ENCODE measurements at places on chromosomes 5 and 9.

DNA sequence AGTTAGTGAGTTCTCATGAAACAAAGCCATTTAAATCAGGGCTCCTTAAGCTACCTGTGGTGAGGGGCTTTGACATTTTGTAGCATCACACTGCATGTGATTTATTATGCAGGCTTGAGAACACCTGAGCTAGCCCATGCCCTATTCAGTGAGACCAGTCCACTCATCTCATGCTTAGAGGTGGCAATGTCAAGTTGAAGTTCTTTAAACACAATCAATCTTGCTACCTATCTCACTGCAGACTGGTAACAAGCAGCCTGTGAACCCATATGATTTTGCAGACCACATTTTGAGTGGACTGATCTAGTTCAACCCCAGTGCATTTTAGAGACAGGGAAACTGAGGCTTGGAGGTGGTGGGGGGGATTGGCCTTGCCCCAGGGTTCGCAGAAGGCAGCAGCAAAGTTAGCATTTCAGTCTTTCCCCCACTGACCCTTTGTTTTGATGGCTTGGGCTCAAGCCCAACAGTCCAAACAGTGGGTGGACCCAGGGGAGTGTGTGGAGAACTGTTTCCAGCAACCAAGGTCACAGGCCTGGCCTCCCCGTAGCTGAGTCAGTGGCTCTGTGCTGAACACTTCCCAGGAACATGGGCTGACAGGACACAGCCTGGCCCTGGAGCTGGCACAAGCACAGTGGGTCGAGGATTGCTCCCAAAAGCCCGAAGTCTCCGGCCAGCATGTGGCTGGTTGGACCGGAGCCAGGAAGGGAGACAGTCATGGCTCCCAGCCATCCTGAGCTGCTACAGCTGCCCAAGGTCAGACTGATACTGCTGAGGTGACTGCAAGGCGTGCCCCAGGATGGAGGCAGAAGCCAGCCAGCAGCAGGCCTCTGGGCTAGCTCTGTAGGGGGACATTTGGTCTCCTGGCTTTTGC, 95.3 kb downstream of the RGS3 start:
- DNase-seq: peak; percentile 37

- DNase-seq: no peak
These were observed 88.0 kb downstream of the FEM1C start for GRCh38 chr5:115456539-115457040.

- no peak for DNase-seq
These were observed 5.7 kb downstream of the C9orf43 start for GRCh38 chr9:113416149-113416721.

DNA sequence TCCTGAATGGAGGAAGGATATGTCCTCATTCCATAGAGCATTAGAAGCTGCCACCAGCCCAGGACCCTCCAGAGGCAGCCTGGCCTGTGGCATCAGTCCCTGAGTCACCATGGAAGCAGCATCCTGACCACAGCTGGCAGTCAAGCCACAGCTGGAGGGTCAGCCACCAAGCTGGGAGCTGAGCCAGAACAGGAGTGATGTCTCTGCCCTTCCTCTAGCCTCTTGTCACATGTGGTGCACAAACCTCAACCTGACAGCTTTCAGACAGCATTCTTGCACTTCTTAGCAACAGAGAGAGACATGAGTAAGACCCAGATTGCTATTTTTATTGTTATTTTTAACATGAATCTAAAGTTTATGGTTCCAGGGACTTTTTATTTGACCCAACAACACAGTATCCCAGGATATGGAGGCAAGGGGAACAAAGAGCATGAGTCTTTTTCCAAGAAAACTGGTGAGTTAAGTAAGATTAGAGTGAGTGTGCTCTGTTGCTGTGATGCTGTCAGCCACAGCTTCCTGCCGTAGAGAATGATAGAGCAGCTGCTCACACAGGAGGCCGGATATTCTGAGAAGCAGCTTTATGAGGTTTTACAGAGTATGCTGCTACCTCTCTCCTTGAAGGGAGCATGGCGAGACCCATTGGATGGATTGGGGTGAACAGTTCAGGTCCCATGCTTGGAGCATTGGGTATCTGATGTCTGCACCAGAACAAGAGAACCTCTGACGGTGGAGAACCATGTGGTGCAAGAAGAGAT, 13.0 kb upstream of the CYFIP2 start:
- DNase-seq: no peak

DNA sequence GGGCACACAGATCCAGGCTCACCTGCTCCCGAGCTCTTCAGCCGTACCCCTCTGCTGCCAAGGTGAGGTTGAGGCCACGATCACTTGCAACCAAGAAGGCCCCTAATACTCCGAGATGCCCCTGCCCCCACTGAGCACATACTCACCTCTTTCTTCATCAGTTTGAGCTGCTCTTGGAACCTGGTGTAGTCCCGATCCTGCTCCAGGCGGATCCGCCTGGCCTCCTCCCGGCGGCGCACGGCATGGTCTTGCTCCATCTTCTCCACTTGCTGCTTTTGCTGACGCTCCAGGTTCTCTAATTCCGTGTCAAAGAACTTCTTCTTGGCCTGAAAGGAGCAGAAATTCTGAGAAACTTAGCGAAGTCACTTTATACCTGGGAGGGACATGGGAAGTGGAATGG, 75.7 kb upstream of the FBXW11 start:
- no peak for DNase-seq

DNA sequence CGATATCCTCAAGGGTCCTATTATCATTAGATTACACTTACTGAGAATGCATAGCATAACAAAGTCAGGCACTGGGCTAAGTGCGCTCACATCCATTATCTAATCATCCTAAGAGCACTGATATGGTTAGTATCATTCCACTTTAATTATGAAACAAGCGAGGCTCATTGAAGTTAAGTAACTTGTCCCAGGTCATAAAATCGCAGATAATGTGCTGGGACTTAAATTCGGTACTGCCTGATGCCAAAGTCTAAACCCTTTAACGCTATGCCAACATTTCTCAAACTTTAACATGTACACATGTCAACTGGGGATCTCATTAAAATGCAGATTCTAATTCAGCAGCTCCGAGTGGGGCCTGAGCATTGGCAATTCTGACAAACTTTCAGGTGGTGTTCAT, 204.7 kb downstream of the PTTG1 start:
- DNase-seq: no peak

DNA sequence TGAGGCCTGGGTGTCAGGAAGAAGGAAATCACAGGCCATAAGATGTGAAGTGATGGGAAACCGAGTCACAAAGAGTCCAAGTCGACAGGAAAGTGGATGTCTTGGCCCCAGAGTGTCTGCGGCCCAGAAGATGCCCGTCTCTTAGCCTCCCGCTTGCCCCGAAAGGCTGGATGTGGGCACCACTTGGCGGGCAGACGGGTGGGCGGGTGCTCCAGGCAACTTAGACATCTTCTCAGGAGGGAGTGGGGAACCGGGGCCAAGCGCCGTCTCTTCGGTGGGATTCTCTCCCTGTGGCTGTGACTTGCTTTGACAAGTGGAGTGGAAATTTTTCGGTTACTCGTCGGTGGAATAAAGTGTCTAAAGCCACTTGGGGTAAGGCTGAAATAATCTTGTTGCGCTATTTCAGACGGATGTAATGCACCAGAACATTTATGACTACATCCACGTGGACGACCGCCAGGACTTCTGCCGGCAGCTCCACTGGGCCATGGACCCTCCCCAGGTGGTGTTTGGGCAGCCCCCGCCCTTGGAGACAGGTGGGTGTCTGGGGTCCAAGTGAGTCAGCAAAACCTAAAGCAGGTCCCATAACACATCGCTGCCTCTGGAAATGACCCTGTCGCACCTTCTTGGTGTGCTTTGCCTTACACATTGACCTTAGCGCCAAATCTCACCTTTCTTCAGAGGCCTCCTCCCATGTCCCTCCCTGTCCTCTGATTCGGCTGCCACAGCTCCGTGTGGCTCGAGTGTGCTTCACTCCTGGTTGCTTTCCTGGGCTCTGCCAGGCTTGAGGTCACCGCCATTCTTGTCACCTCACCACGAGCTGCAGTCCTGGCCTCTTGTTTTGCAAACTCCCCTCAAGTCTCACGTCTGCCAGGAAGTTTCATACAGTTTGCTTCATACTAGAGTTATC, 20.4 kb upstream of the EXOC3 start:
- DNase-seq: peak; percentile 22

DNA sequence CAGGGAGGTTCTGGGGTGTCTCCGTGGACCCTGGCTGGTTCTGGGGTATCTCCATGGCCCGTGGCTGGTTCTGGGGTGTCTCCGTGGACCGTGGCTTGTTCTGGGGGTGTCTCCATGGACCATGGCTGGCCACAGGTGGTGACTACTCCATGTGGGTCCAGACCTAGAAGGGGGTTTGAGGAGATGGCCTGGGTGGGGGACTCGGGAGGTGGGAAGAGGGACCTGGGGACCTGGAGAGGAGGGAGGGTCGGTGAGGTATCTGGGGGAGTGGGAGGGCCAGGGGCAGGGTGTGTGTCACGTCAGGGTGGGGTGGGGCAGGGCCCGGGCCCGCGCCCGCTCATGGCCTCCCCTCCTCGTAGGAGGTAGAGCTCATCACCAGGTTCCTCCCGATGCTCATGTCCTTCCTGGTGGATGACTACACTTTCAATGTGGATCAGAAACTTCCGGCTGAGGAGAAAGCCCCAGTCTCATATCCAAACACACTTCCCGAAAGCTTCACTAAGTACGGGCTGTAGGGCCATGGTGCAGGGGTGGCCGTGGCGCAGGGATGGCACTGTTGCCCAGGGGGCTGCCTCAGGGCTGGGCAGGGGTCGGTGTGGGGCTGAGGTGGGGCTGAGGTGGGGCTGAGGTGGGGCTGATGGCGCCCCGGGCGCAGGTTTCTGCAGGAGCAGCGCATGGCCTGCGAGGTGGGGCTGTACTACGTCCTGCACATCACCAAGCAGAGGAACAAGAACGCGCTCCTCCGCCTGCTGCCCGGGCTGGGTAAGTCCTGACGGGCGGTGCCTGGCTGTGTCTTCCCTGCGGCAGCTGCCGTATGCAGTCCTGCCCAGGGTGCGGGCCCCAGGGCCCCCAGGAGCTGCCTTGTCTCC, 10.7 kb upstream of the TOR4A start:
- no peak for DNase-seq

GRCh38 chr9:38141746-38142591, 72.9 kb upstream of the SHB start:
- DNase-seq: no peak

GRCh38 chr5:32534041-32534440, 51.3 kb upstream of the SUB1 start:
- no peak for DNase-seq

- DNase-seq: no peak
These were observed 2.7 kb downstream of the RNF20 start for GRCh38 chr9:101536351-101536750.

DNA sequence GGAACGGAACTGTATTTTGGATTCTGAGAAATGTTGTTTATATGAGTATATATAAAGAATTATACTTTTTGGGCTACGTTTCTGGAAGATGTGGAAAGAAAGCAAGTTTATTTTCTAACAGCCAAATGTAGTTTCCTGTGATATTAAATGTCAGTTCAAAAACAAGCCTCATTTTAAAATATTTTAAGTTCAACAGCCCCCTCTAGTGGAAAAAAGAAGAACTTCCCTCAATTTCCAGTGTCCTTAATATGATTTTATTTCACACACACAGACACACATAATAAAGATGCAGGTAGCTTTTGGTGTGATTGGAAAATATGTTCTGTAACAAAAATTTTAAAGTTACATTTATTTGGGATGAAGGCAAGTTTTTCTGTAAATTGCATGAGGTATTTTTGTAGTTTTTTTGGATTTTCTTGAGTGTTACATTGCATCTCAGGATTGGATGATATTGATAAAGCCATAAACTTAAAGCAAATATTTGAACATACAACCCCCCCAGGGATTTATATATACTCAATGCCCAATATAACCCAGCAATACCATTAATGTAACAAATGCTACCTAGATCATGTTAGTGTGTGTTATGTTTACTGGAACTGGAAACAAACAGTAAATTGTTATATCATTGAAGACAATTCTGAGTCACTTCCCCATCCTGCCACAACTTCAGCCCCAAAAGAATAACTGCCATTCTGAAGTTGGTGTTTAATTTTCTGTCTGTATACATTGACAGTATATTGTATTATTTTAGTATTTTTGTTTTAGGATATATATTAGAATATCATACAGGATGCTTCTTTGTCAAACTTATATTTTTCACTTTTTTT, 54.0 kb downstream of the CCDC171 start:
- DNase-seq: no peak

GRCh38 chr9:124576751-124577150, 69.6 kb upstream of the NR5A1 start:
- no peak for DNase-seq

DNA sequence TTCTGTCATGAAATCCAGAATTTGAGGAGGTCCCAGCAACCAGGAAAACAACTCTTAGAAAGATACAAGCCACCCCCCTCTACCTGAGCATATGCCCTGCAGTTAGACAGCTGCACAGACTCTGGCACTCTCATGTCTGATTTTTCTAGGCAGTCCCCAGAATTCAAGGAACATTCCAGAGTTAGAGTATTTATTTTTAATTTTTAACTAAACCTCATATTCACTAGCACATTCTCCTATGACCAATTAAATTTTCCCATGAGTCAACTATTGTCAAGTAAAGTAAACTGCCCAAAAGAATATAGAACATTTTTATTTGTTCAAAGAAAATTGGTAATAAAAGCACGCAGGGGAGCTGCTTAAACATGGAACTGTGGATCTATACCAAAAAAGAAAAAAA, 490.5 kb upstream of the SEMA6A start:
- no peak for DNase-seq

DNA sequence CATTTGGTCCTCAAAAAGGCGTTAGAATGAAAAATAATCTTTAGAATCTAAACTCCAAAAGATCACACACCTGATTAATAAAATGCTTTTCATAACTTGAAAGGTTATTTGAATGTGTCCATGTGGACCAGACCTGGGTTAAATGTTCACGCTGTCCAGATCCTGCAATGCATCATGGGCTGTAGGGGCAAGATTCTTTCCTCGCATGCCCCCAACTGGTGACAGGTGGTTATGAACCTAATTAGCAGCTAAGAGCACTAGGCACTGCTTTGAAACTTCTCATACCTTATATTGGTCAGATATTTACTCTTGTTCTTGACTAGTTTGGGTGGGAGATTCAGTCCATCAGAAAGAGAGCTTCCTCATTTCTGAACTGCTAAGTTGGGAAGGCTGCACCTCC, 19.3 kb upstream of the PIP5K1B start:
- no peak for DNase-seq

GRCh38 chr5:148873690-148874485, 47.5 kb downstream of the ADRB2 start:
- DNase-seq: no peak

DNA sequence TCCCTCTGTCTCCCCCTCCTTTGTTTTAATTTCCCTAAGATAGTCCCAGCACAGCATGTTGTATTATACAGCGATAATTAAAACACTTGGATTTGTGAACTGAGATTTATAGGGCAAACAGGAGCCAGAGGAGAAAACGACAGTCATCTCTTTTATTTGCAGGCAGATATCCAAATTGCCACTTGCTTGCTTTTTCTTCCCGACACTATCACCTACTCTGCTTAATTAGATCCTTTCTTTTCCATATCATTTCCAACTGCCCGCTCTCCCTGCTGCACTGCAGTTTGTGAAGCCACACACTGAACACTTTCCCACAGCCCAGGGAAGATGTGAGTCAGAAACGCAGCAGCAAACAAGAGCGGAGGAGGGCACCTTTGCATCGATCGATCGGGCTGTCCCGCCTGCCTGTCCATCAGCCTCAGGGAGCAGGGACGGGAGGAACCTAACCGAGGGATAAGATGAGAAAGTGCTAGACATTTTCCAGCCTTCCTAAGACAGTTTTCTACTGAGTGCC, 35.8 kb upstream of the SPRY4 start:
- DNase-seq: no peak
